ENCODE measurements at places on chromosomes 11 and 22.
A peak's percentile ranks its signal among the peaks of the same experiment; 100 is the strongest.

DNA sequence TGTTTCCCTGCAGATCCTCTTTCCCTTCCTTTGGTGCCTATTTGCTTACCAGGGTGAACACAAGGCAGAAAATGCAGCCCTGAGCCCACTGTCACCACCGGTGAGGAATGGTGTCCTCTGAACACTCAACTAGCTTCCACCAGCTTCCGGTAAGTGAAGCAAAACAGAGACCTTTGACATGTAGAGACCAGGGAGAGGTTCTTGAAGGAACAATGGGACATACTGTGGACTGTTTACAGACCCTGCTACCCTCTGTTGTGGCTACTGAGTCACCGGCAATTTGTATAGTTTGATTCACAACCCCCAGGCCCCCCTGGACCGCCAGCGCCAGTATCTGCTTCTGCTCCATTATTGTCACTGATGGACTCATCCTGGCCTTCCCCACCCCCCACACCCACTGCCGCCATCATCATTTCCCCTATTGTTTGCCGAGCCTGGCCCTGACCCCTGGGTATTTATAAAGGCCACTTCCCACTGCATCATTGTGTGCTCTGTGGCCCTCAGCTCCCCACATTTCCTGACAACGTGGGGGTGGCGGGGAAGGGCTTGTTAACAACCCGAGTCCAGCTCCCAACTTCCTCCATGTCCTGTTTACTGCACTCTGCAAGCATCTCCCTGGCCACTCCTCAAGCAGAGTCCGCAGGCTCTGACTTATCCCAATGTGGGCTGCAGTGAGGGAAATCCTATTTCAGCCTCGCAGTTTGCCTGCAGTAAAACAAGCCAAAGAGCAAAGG lies 252.9 kb downstream of the ETS1 start:
- DNase-seq, result no peak

DNA sequence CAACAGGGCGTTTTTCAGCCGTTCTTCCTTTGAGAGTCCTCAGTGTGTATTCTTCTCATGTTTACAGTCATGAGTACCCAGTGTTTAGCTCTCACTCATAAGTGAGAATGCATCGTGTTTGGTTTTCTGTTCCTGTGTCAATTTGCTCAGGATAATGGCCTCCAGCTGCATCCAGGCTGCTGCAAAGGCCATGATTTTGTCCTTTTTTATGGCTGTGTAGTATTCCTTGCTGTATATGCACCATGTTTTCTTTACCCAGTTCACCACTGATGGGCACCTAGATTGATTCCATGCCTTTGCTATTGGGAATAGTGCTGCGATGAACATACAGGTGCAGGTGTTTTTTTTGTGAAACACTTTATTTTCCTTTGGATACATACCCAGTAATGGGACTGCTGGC lies 23.5 kb downstream of the B3GAT1 start:
- no peak for DNase-seq

GRCh38 chr11:120509346-120510053 lies 2.0 kb upstream of the GRIK4 start:
- DNase-seq, result no peak

GRCh38 chr22:17792299-17792698 lies 18.0 kb upstream of the BID start:
- DNase-seq, result no peak

- no peak for DNase-seq
Measured at GRCh38 chr22:48277868-48278581, 1515.6 kb downstream of the TBC1D22A start.

DNA sequence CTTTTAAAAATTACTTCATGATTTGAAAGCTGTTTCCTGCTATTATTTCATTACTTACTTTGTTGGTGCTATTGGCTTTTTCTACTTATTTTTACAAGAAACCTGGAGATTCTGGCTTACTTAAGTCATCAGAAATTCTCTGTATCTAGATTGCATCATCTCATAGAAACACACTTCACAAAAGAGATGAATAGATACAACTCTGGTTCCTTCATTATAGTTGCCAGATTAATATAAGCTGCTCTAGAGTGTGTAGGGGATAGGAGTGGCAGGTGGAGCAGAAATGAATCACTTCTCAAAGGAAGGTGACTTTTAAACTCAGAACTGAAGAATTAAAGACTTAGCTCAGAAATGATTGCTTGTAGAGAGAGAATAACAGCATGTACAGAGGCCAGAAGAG lies 20.0 kb downstream of the CYP2R1 start:
- no peak for DNase-seq

DNA sequence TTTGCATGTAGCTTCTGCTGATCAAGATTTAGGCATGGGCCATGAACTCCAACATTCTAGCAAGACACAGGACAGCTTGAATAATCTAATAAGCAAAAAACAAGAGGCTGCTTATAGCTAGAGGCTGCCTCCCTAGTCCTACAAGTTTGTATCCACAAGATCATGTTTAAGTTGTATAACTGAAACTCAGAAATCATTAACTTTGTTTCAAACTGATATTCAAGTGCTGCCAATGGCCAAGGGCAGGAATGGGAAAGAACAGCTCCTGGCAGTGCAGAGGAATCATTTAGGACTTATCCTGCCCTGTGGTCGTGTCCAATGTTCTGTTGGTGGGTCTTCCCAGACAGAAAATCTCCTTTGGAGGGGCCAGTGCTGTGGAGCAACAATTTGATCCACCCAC lies 209.6 kb upstream of the DDI1 start:
- DNase-seq, result no peak

GRCh38 chr11:68734111-68734510 lies 17.2 kb downstream of the TESMIN start:
- no peak for DNase-seq

GRCh38 chr22:25362883-25363240 lies 143.4 kb downstream of the CRYBB2 start:
- DNase-seq, result no peak

- DNase-seq, result no peak
Measured at GRCh38 chr11:82807646-82808045, 74.0 kb upstream of the FAM181B start.

- DNase-seq, result no peak
Measured at GRCh38 chr11:17722000-17722643, 2.8 kb downstream of the MYOD1 start.

DNA sequence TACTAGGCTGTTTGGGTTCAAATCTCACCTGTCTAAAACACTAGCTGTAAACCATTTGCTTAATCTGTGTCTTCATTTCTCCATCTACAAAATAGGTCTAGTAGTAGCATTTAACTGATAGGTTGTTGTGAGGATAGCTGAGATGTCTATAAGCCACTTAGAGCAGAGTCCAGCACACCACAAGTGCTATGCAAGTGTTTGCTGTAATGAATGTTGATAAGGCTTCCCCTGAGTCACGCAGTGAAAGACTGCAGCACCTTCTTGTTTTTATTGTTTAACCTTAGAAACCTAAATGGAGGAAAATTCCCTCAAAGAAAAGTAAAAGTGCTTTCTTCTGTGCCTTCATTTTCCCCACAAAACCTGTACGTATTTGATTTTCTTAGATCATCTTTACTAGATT lies 23.1 kb upstream of the LDHA start:
- DNase-seq, result no peak

GRCh38 chr11:95134491-95134890 lies 44.8 kb downstream of the ENDOD1 start:
- DNase-seq, result no peak

GRCh38 chr11:69958308-69958707 lies 119.8 kb upstream of the ANO1 start:
- DNase-seq, result no peak

- DNase-seq, result peak; percentile 98
Measured at GRCh38 chr11:695538-696248, at the start of gene TMEM80. Gene TMEM80 (plus strand): TSS chr11:695816. CDS start chr11:695828, 12 bp downstream.

DNA sequence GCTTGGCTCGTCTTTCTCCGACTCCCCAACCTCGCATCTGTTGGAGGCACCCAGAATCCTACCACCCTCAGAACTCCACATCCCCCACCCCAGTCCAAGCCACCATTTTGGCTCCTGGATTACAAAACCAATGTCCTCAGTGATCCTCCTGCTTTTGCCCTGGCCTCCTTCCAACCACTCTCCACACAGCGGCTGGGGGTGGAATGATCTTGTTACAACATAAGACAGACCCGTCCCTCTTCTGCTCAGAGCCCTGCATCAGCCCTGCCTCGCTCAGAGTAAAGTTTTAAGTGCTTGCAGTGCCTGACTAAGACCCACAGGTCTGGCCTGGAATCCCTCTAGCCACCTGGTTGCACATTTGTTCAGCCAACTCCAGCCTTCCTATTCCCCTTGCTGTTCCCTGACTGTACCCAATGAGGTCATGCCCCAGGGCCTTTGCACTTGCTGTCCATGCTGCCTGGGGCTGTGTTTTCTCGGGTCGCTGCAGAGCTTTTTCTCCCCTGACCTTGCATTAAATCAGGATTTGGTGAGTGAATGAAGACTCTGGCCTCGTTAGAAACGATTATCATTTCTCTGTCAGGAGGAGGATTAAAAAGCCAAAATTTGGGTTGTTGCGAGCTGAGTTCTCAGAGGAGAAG lies 67.3 kb downstream of the IGF2 start:
- DNase-seq, result no peak

- peak; percentile 12 for DNase-seq
Measured at GRCh38 chr22:44309137-44309536, 3.6 kb downstream of the SHISAL1 start.

GRCh38 chr22:45504373-45505341 lies 2.0 kb downstream of the FBLN1 start:
- DNase-seq, result peak; percentile 7

GRCh38 chr11:8908099-8908498 lies 2.9 kb upstream of the AKIP1 start:
- no peak for DNase-seq

GRCh38 chr11:75328426-75329277 lies 22.8 kb downstream of the ARRB1 start:
- DNase-seq, result peak; percentile 52

DNA sequence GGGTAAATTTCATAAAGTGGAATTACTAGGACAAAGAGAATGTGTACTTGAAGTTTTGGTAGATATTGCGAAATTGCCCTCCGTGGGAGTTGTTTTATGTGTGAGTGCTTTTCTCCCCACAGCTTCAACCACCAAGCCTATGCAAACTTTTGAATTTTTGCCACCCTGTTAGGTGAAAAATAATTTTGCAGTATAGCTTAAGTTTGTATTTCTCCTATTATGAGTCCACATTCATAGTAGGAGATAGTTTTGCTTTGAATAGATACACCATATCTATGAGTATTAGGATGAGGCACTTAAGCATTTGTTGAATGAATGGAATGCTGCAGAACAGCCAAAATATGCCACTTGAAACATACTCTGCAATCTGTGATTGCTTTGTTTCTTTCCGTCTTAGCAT lies 43.6 kb downstream of the UVRAG start:
- no peak for DNase-seq

DNA sequence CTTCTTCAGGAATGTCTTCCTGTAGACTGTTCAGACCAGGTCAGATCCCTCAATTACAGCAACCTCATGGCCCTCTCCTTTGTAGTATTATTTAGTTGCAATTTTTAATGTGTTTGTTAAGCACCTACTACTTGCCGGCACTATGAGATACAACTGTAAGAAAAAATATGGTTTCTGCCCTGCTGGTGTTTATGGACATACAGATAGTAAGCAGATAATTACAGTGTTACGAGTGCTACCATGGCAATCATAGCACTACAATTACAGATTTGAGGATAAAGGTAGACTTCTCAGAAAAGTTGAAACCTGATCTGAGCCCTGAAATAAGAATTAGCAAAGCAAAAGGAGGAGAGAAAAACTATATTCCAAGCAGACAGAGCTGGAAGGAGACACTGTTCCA lies 2.8 kb downstream of the LRRC51 start:
- no peak for DNase-seq

DNA sequence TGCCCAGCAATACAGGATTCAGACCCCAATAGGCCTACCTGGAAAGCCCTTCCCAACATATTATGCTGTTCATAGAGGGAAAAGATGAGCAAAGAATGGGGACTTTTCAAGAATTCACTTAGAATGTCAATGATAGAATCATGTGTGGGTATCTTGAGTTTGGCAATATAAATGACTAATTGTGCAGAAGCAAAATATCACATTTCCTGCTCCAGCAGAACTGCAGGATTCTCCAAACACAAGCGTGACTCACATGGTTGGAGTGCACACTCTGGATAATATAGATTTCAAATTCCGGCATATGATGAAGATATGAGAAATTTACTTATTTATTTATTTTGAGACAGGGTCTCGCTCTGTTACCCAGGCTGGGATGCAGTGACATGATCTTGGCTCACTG lies 12.5 kb upstream of the APOL5 start:
- no peak for DNase-seq

- DNase-seq, result peak; percentile 42
Measured at GRCh38 chr11:6251120-6251733, 8.4 kb upstream of the CCKBR start.

GRCh38 chr11:8098879-8099278 lies 17.9 kb downstream of the TUB start:
- no peak for DNase-seq

GRCh38 chr11:120057595-120058581 lies 80.0 kb downstream of the TRIM29 start:
- DNase-seq, result no peak

- DNase-seq, result no peak
Measured at GRCh38 chr11:115918576-115918975, 414.4 kb upstream of the CADM1 start.

- no peak for DNase-seq
Measured at GRCh38 chr11:90803831-90804230, 581.0 kb upstream of the CHORDC1 start.

GRCh38 chr11:78079232-78080083 lies at the start of gene NDUFC2:
Gene NDUFC2 (minus strand): TSS chr11:78079862. CDS start chr11:78079744, 118 bp downstream.
- peak; percentile 67 for DNase-seq

DNA sequence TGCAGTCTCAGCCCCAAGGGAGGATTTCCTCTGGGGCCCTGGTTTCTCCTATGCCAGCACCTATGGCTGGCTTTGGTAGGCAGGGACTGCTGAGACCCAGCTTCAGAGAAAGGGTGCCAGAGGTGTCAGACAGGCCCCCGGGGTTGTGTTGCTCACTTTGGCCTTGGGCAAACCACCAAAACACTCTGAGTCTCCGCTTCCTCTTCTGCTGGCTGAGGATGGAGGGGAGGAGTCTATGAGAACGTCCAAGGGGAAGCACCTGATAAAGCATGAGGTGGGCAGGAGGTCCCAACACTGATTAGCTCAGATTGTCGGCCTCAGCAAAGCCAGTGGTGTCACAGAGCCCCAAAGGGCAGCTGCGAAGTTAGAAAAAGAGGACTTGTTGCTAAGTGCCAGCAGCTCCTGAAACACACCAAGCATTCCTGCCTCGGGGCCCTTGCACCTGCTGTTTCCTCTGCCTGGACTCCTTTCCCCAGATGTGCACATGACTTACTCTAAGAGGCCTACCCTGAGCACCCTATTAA lies 10.5 kb downstream of the SMTNL1 start:
- peak; percentile 27 for DNase-seq

DNA sequence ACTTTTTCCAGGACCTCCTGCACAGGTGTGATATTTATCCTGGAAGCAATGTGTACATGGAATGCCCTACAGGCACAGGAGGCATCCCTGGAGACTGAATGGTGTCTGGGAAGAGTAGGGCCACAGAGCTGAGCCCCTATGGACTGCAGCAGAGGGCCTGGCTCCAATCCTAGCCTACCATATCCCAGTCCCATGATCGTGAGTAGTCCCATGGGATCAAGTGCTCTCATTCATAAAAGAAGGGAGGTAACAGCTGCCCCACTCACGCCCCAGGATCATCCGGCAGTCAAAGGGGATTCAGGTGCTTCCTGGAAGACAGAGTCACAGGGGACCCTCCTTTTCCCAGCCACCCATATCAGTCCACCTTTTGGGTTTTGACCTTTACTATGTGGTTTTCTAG lies 24.0 kb downstream of the ANKK1 start:
- no peak for DNase-seq

Data from CD4-positive, alpha-beta T cell treated with Interleukin-1 beta for 1 hour (primary cell).